Osteoblast (primary cell): ENCODE measurements at places on chromosomes 3 and 15. TPM values are rescaled to one million over a fixed set of nuclear protein-coding genes. Genes with fewer than 3 reads are reported as not detected.

Gene LRRC31
- not detected in 2 replicates for total RNA-seq

Gene COMMD4
- total RNA-seq, result 67.2 and 68.4 TPM in 2 replicates

Gene ANKRD63
- total RNA-seq, result not detected in 2 replicates

DNA sequence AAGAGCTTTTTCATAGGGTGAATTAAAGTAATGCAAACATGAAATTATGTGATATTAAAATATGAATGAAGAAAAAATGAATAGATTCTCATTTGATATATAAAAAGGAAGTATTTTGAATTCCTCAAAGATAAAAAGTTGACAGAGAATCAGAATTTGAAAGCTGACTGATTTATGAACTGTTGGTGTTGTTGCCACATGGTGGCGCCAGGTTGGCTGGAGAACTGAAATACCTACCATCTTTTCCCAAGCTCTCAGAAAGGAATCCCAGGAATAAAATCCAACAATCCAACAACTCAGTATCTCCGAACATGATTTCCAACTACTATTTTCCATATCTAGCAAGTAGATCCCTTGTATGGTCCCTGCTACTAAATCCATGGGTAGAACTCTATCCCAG lies 3.1 kb downstream of the MYRIP start:
- DNase-seq, result no peak
